ENCODE measurements at places on chromosomes 7 and 10. TPM values are rescaled to one million over a fixed set of nuclear protein-coding genes. Genes with fewer than 3 reads are reported as not detected.

DNA sequence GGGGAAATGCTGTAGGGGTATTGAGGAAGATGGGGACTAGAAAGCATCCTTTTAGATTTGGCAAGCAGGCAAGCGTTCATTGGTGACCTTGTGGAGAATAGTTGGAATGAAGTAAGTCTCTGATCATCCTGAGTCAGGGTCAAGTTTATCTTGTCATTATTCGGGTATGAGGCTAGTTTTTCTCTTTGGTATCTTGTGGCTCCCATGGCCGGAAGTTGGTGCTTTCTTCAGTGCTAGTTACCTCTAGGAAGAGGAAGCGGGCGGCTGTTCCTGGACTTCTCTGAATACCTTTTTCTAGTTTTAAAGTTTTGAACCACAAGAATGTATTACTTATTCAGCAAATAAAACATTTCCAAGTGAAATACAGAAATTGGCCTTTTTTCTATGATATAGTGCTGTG lies 9.2 kb downstream of the CREM start:
- no peak for DNase-seq
- H3K27ac ChIP-seq, result no peak overlapping the region
- no peaks in the 10 kb centered on the region for H3K27me3 ChIP-seq
- H3K4me1 ChIP-seq, result peaks cover 4% of the 10 kb centered on the region
- no peaks in the 10 kb centered on the region for H3K36me3 ChIP-seq
- no peak overlapping the region for H3K4me3 ChIP-seq

DNA sequence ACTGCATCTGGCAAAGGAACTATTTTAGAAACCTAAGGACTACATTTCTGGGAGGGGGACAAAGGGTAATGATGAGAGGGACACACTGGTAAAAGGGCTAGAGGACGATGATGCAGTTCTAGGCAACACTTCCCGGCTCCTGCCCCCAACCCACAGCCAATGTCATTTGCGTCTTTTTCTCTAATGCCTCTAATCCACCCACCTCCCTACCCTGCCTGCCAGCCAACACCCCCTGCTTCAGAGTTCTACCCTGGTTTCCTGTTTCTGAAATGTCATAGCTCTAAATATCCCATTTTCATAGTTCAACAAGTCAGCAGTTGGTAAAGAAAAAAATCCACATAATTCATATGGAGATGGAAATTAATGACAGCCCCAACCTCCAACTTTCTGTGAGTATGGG lies 79.0 kb downstream of the KIAA1549 start:
- no peaks in the 10 kb centered on the region for H3K27me3 ChIP-seq
- no peak overlapping the region for H3K27ac ChIP-seq
- no peak overlapping the region for H3K4me3 ChIP-seq
- no peaks in the 10 kb centered on the region for H3K36me3 ChIP-seq

GRCh38 chr7:116316838-116317628 lies 106.7 kb downstream of the TES start:
- no peaks in the 10 kb centered on the region for H3K27me3 ChIP-seq
- H3K27ac ChIP-seq, result peak overlapping the region; percentile 57
- no peaks in the 10 kb centered on the region for H3K36me3 ChIP-seq
- peak; percentile 90 for DNase-seq
- H3K4me1 ChIP-seq, result peaks cover 22% of the 10 kb centered on the region

- H3K4me1 ChIP-seq, result no peaks in the 10 kb centered on the region
- no peak overlapping the region for H3K27ac ChIP-seq
- H3K27me3 ChIP-seq, result no peaks in the 10 kb centered on the region
- DNase-seq, result no peak
- H3K36me3 ChIP-seq, result no peaks in the 10 kb centered on the region
Observed at GRCh38 chr10:103715430-103715829, 139.9 kb downstream of the SH3PXD2A start.

- DNase-seq, result no peak
- no peak overlapping the region for H3K27ac ChIP-seq
- no peaks in the 10 kb centered on the region for H3K4me1 ChIP-seq
- no peak overlapping the region for H3K4me3 ChIP-seq
- H3K36me3 ChIP-seq, result no peaks in the 10 kb centered on the region
Observed at GRCh38 chr7:96778263-96778662, 68.6 kb upstream of the SEM1 start.

- peak; percentile 46 for DNase-seq
- no peaks in the 10 kb centered on the region for H3K27me3 ChIP-seq
- H3K4me1 ChIP-seq, result peaks cover 18% of the 10 kb centered on the region
- H3K36me3 ChIP-seq, result no peaks in the 10 kb centered on the region
- peak within 1 kb of the TSS; percentile 98 for H3K27ac ChIP-seq
Observed at GRCh38 chr7:79453558-79454360, at the start of gene MAGI2. MAGI2 (minus strand) TSS chr7:79453667; CDS start chr7:79453320, 347 bp downstream.

DNA sequence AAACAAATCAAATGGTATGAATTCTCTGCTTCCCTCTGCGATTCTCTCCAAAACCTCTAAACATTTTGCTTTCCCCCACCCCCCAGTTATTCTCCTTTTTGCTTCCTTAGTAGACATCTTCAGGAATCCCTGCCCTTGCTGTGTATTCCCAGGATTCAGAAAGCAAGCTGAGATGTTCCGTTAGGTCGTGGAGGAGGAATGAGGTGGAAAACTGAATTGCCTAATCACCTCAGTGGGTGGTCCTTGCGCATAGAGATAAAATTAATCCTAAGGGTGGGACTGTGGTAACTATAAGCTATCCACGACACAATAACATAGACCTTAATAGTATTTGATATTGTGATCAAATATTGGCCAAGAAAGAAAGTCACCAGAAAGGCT lies 49.1 kb upstream of the SEMA3C start:
- H3K4me3 ChIP-seq, result no peak overlapping the region
- H3K27me3 ChIP-seq, result no peaks in the 10 kb centered on the region
- DNase-seq, result no peak
- no peaks in the 10 kb centered on the region for H3K36me3 ChIP-seq
- H3K27ac ChIP-seq, result no peak overlapping the region

GRCh38 chr10:127150136-127150535 lies 46.3 kb downstream of the INSYN2A start:
- H3K27ac ChIP-seq, result no peak overlapping the region
- no peaks in the 10 kb centered on the region for H3K4me1 ChIP-seq
- H3K27me3 ChIP-seq, result no peaks in the 10 kb centered on the region
- DNase-seq, result no peak

GRCh38 chr10:71542478-71542877 lies 145.8 kb downstream of the CDH23 start:
- no peak for DNase-seq
- H3K4me1 ChIP-seq, result no peaks in the 10 kb centered on the region
- H3K4me3 ChIP-seq, result no peak overlapping the region
- no peak overlapping the region for H3K27ac ChIP-seq
- H3K36me3 ChIP-seq, result no peaks in the 10 kb centered on the region
- no peaks in the 10 kb centered on the region for H3K27me3 ChIP-seq

DNA sequence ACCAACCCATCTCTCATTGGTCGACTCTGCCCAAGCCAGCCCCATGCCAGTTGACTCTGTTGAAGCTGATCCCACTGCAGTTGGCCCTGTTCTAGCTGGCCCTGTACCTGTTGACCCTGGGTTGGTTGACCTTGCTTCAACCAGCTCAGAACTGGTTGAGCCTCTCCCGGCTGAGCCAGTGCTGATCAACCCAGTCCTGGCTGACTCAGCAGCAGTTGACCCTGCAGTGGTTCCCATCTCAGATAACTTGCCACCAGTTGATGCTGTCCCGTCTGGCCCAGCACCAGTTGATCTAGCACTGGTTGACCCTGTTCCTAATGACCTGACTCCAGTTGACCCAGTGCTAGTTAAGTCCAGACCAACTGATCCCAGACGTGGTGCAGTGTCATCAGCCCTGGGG lies 7.4 kb downstream of the PPRC1 start:
- DNase-seq, result no peak
- no peak overlapping the region for H3K4me3 ChIP-seq
- H3K4me1 ChIP-seq, result no peaks in the 10 kb centered on the region
- H3K27me3 ChIP-seq, result no peaks in the 10 kb centered on the region

- peak overlapping the region; percentile 12 for H3K4me3 ChIP-seq
- no peak for DNase-seq
- H3K36me3 ChIP-seq, result no peaks in the 10 kb centered on the region
- peaks cover 29% of the 10 kb centered on the region for H3K4me1 ChIP-seq
- no peaks in the 10 kb centered on the region for H3K27me3 ChIP-seq
- H3K27ac ChIP-seq, result peak overlapping the region; percentile 93
Observed at GRCh38 chr10:71981015-71981875, 17.1 kb downstream of the CHST3 start.

DNA sequence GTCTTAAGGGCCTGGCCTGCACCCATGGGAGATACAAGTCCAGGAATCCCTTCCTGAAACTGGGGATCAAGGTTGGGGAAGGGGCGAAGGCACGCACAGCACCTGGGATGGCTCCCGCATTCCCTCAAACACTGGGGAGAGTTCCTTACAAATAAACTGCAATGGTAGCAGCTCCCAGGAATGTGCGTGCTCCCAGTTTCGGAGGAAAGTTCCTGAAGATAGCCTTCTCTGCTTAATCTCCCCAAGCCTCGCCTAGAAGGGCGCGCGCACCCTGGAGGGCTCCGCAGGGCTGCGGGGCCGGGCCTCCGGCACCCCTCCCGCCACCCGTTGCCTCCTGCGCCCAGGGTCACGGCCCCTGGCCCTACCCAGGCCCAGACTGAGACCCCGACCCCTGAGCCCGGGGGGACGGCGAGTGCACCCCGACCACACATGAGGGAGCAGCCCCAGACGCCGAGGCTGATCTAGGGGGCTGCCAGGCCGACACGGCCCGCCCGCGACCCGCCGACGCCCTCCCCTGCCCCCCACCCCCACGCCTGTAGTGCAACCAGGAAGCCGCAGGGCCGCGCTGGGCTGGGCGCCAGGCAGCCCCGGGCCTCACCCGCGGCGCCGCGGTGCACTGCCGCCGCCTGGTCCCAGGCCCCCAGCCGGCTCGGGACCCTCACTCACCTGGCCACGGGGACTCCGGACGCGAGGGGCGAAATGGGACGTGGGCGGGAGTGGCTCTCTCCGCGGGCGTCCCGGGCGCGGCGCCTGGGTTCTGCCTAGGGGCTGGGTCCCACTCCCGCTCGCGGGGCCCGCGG lies 460 bp downstream of the ANXA11 start:
- H3K36me3 ChIP-seq, result no peaks in the 10 kb centered on the region
- no peaks in the 10 kb centered on the region for H3K27me3 ChIP-seq
- peak overlapping the region; percentile 97 for H3K27ac ChIP-seq
- peaks cover 56% of the 10 kb centered on the region for H3K4me1 ChIP-seq

Gene GRID2IP
- not detected for total RNA-seq

Gene GNAI1
- total RNA-seq, result 8.7 TPM
